ENCODE measurements at places on chromosomes 4 and X.

DNA sequence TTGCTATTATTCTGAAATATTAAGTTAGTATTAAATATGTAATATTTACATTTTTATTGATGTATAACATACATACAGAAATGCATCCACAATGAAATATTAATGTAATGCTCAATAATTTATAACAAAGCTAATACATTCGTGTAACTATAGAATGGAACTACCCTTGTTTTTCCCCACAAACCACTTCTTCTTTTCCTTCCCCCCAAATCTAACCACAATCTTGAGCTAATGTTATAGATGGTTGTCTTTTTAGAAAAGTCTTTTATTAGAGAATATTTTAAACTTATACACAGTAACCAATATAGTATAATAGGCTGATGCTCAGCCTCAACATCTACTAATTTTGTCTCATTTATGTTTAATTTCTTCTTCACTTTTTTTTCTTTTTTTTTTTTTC lies 4.5 kb upstream of the ZNF732 start:
- no peak for DNase-seq

DNA sequence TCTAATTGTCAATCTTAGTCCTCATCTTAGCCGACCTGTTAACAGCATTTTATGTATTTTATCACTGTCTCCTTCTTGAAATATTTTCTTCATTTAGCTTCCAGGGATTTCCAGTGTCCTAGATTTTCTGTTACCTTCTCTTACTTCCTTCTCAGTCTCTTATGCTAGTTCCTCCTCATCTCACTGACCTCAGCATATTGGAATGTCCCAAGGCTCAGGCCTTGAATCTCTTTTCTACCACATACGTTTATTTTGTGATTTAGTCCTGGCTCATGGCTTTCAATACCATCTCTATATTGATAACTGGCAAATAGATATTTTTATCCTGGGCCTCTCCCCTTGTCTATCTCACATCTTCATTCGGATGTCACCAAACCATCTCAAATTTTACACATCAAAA lies 61.1 kb downstream of the IQCM start:
- no peak for DNase-seq

DNA sequence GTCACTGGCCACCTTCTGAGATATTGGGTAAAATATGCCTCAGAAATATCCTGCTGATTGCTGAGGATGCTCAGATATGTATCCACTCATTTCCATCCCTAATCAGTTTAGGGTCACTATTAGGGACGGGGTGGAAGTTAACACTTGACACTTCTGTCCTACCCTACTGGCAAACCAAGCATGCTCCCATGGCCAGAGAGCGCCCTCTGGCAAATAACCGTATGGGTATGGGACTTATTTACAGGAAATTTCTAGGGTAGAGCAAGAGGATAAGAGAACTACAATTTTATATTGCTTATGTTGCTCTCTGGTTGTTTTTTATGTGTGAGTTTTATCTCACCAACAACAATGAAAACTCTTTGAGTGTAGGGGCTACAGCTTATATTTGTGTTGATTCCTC lies 86.8 kb upstream of the TSPAN7 start:
- no peak for DNase-seq

DNA sequence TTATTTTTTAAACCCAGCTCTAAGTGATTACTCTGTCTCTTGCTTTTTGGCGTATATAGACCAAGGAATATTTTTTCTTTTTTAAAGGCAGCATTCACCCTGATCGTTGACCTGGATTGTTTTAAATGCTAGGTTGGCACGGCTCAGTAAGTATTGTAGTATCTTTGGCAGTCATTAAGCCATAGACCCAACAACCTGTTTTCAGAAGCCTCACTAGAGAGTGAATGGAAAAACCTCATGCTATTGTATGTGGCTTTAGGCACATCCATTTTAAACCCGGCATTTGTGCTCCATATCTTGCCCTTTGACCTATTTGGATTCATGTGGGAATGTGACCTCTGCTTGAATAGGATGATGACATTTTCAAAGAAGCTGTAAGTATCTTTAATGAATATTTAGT lies 183.9 kb downstream of the SNCA start:
- DNase-seq = no peak

GRCh38 chr4:124939908-124940307 lies 227.4 kb upstream of the ANKRD50 start:
- no peak for DNase-seq

- DNase-seq = no peak
These were observed 57.6 kb downstream of the TBCK start for GRCh38 chr4:106258145-106259045.

DNA sequence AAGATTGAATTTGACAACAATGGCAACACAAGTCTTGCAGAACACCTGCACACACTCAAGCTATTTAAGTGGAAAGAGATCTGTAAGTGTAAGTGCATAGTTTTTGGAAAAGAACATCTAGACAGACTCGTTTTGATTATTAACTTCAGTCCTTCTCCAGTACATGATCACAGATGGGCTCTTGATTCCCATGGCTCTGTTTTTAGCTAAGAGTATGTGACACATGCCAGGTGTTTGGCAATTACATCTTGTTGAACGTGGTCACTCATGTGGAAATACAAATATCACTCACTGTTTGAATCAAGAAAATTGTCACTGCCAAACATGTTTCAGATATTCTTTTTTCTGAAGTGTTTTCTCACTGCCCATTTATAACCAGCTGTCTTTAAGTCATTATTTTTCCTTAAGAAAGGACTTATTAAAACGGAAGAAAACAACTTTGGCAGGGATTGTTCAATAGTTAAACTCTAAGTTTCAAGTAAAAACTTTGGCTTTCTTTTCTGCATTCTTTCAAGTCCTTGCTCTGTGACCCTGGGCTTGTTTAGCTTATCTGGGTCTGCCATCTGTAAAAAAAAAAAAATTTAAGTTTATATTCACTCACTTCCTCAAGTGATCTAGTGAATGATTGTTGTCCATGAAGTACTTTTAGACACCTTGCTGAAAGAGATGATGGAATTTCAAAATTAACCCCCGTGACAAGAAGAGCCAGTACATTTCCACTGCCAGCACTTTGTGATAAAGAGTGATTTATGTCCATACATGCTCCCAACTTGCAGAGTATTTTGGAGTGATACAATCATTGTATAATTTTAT lies 125.4 kb downstream of the ATXN3L start:
- DNase-seq = no peak

DNA sequence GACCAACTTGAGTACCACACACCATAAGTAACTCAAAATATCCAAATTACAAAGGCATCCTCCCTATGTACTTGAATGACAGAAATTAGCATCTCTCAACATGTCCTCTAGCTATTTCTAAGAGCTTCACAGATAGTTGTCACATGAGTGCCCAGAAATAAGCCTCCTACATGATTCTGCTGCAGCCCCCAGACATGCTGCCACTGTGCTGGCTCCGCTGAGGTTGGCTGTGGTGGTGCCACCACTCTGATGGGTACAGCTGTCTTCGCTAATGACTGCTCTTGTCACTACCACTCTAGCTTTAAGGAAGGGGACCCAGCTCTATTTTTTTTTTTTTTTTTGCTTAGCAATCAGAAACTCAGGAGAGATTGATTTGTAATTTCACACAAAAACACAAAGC lies 256.0 kb downstream of the GRXCR1 start:
- no peak for DNase-seq

DNA sequence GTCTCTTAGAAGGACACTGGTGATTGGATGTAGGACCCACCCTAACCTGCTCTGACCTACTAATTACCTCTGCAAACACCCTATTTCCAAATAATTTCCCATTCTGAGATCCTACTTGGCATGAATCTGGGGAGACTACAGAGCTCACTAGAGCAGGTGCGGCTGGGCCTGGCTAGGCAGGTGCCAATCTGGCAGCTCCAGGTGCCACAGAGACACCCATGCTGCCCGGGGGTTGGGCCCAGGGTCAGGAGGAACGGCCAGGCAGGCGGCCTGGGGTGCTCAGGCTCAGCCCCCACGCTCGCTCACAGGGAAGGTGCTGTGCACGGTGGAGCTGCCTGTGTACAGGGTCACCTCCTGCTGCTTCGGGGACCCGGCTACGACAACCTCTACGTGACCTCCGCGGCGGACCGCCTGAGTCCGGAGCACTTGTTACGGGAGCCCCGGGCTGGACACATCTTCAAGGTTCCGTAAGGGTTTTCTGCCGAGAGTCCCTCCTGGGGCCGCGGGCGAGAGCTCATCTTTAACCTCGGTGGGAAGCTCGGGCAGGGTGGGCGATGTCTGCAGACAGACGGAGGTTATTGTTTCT lies 26.5 kb upstream of the PLCXD1 start:
- DNase-seq = no peak

GRCh38 chrX:151773434-151773833 lies 38.9 kb downstream of the CNGA2 start:
- DNase-seq = no peak

DNA sequence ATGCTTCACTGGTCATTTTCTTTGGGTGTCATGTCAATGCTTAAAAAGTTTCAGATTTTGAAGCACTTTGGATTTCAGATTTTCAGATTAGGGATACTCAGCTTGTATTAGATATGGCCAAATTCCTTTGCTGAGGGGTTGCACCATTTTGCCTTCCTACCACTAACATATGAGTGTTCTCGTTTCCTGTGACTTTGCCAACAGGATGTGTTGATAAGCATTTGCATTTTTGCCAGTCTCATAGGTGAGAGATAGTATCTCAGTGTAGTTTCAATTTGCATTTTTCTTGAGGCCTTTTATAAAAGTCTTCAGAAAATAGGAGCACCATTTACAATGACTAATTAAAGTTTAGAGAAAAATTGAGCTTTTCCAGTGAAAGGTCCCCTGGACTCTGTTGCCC lies 71.6 kb upstream of the CLCN4 start:
- DNase-seq = no peak

GRCh38 chr4:155759372-155760252 lies 791 bp downstream of the GUCY1B1 start:
- DNase-seq = peak; percentile 88

DNA sequence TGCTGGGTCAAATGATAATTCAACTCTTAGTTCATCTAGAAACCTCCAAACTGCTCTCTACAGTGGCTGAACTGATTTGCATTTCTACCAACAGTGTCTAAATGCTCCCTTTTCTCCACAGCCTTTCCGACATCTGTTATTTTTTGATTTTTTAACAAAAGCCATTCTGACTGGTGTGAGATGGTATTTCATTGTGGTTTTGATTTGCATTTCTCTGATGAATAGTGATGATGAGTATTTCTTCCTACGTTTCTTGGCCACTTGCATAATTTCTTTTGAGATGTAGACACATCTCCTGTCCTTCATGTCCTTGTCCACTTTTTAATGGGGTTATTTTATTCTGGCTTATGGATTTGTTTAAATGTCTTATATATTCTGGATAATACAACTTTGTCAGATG lies 298.2 kb upstream of the ARSJ start:
- DNase-seq = no peak

DNA sequence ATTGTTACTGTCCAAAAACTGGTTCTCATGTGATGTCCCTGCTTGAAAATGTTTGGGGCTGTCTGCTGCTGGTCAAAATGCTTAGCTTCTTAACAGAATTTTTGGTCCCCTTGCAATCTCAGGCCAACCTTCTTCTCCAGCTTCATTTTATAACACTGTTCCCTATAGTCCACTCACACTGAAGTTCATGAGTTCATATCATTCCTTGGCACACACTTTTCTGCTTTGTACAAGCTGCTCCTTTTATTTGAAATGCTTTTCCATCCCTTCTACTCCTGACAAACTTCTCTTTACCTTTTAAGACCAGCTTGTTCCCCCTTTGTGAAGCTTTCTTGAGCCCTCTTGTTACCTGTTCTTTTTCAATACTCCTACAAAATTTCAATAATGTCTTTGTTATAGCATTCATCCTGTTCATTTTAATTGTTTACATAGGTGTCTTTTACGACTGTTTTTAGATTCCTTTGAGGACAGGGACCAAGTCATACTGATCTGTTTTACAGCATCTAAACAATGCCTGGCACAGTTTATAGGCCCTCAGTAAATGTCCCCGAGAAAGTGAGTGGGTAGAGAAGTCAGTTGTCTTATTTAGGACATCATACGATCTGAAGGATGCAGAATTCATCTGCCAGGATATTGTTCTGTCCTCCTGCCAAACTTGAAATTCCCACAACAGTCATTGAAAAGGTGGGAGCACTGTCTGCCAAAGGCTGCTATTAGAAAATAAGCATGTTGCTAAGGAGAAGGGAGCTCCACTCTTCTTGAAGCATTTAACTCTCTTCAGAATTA lies 134.4 kb upstream of the BMPR1B start:
- no peak for DNase-seq

DNA sequence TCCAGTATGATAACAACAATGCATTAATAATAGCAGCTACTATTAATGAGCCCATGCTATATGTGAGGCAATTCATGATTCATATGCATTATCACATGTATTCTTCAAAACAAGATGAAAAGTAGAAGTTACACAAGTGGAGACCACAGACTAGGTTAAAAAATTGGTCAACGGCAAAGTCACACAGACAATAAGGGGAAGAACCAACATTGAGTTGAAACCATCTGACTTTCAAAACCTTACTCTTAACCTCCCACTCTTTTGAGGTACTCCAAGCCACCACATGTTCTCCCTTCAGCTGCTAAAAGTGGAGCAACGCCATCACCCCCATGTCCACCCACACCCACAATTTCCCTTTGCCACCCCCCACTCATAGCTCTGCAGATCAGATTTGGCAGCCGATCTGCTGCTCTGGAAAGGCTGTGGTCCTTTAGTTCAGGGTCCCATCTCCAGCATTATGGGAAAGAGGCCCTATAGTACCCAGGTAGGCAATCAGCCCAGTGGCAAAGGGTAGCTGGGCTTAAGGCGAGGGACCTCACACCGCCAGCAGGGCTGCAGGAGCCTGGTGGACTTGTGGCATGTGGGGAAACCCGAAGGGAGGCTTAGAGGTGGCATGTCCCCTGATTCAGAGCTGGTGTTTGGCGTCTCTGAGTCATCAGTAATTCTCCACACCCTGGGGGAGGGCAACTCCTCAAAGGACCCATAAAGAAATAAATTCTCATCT lies 33.5 kb upstream of the CYBB start:
- DNase-seq = no peak

DNA sequence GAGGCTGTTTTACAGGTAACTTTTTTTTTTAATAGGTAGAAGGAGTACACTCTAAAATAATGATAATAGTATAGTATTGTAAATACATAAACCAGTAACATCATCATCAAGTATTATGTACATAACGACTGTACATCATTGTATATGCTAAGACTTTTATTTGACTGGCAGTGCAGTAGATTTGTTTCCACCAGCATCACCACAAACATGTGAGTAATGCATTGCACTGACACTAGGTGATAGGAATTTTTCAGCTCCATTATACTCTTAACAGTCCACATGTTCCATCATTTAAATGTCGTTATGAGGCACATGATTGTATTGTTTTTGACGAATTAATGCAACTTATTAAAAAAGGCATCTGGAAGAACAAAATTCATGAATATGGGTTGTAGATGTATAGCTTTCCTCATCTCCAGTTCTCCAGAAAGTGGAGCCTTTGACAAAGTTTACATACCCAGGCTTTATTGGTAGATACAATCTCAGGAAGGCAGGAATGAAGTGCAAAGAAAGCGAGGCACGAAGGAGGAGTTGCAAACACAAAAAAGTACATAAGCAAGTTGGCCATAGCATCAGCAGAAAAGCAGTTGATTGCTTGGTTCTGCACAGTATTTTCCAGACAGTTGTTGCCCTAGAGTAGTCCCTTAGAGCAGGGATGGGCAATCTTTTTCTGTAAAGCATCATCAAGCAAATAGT lies 336.9 kb upstream of the NR3C2 start:
- no peak for DNase-seq

Measured in left ventricle myocardium superior (tissue), 1 donor.